Vagina (tissue), 2 donors: ENCODE measurements at places on chromosomes 1 and 21.

DNA sequence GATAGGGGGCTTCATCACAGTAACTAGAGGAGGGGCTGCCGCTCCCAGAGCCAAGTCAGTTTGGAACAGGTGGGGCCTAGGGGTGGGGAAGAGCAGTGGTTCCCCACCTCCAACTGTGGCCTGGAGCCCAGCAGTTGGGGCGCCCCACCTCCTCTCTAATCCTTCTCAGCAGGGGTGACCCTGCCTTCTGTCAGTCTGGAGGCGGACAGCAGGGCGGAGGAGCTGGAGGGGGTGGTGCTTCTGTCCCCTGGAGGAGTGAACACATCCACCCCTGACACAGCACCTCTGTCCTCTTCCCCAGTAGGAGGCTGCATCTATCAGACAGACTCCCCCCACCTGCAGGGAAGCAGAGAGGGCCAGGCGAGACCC is 73.8 kb downstream of the MRPL37 start:
- DNase-seq, result no peak

- no peak for DNase-seq
These were observed 12.0 kb upstream of the CASZ1 start for GRCh38 chr1:10808441-10808840.

- peak; percentile 43 for DNase-seq
These were observed 1.5 kb downstream of the CD2 start for GRCh38 chr1:116755681-116756080.

DNA sequence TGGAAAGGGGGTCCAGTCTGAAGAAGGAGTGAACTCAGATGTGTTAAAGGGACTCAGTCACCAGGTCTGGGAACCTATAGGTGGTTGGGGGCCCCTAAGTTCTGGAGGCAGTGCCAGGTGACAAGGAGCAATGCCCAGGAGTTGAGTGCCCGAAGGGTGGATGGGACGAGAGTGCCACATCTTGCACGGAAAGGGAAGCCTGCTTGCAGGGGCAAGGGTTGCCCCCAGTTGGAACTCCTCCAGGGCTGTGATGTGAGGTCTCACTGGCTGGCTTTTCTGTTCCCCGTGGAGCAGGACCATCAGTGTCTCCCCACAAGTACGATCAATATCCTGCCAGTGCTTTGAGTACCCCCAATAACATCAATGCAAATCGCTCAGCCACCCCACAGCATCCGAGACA is 107.3 kb downstream of the TOMM20 start:
- no peak for DNase-seq

DNA sequence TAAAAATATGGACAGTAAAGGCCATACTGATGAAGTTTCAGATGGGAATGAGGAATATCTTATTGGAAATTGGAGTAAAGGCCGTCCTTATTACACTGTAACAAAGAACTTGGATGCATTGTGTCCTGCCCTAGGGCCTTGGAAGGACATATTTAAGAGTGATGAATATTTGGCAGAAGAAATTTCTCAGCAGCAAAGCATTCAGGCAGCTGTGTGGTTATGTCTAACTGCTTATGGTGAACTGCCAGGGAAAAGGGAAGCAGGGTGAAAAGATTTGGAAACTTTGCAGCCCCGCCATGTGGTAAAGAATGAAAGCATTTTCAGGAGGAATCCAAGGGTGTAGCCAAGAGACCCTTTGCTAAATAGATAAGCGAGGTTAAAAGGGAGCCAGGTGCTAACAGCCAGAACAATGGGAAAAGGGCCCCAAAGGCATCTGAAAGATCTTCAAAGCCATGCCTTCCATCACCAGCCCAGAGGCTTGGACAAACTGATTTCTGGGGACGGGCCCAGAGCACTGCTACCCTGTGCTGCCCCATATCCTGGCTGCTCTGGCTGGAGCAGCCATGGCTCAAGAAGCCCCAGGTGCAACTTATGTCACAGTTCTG is 200.0 kb downstream of the PTPRU start:
- DNase-seq, result no peak

DNA sequence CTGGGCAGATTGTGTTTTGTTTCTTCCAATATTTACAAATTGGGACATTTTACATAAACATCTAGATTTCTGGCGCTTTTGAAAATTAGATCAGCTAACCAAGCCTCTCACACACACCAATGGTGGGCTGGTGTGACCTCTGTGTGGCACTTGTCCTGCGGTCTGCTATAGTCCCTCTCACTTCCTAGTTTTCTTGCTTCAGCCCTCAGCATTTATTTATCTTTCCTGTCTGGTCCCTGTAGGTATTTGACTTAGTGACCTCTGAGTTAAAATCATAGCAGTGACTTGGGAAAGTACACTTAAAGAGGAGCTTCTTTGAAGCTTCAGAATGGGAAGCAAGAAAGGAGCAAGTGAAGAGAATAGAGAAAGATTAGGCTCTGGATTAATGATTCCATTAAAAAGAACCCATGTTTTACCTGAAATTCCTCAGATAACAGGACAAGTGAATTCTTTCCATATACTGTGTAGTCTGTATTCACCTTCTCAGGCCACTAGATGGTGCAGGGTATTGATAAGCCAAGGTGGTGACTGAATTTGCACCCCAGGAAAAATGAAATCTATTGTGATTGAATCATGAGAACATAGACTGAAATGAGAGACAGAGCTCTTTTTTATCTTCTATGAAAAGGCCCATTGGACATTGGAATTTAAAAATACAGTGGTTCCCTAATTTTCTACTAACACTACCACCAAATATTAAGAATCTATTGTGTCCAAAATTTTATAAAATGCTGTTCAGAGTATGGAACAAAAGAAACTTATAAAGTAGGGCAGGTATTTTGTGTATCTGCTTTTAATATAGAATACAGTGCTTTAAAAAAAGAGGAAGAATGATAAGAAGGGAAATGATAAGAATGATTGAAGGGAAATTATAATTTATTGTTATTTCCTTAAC is 7.1 kb upstream of the DIPK1A start:
- no peak for DNase-seq
